ENCODE measurements at places on chromosomes 16 and 17.

DNA sequence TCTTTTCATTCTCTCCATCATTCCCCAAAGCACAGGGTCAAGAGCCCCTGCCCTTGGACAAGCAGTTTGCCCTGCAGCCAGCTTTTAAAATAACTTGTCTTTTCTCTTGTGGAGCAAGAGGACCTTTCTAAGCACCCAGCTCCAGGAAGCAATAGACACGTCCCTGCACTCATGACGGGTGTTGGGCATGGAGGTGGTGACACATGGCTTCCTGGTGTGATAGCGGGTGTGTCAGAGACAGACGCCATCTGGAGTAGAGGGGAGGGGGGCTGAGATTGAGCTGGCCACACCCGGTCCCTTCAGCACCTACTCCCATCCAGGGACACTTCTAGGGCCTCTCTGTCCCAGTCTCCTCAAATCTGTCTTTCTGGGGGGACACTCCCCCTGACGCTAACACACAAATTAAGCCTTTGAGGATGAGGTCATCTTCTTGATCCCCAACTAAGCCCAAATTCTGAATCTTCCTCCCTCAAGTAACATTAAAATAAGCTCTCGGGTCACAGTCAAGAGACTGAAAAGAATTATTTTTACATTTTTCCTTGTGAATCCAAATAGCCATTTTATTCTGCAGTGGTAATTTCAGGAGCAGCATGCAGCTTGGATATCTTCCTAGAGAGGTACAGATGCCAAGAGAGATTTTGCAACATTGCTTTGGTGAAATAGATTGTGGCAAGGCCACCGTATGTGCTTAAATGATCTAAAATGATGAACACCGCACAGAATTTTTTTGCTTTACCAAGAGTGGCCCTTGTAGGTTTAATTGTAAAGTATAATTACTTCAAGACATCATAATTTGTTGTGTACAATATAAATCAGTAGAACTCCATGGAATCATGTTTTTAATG lies 216.6 kb upstream of the IRX3 start:
- DNase-seq, result no peak

DNA sequence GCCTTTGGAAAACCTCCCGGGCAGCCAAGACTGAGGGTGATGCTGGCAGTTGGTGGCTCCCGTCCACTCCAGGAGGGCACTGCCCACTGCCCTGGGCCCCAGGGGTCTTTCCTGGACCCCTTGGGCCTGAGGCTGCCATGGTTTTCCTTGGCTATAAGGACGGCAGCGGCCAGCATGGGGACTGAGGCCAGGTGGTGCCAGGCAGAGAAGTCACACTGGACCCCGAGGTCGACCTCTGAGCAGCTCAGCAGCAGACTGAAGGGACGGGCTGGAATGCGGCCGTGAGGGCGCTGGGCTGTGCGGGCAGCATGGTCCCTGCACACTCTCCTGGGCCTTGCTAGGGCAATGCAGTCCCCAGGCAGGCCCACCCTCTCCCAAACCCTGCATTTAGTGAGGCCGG lies 55.6 kb upstream of the GNG13 start:
- DNase-seq, result no peak

- no peak for DNase-seq
These were observed 2.7 kb upstream of the DHRS7B start for GRCh38 chr17:21124086-21124485.

- DNase-seq, result no peak
These were observed 737 bp downstream of the DHRS13 start for GRCh38 chr17:28901866-28902818.

- no peak for DNase-seq
These were observed 10.6 kb upstream of the HOXB2 start for GRCh38 chr17:48555258-48556228.

All from NCI-H1048 (cell line).